D721Med (cell line): ENCODE measurements at places on chromosomes 6 and 20.

GRCh38 chr20:33828326-33828844, 17.2 kb downstream of the CHMP4B start:
- no peak for DNase-seq

DNA sequence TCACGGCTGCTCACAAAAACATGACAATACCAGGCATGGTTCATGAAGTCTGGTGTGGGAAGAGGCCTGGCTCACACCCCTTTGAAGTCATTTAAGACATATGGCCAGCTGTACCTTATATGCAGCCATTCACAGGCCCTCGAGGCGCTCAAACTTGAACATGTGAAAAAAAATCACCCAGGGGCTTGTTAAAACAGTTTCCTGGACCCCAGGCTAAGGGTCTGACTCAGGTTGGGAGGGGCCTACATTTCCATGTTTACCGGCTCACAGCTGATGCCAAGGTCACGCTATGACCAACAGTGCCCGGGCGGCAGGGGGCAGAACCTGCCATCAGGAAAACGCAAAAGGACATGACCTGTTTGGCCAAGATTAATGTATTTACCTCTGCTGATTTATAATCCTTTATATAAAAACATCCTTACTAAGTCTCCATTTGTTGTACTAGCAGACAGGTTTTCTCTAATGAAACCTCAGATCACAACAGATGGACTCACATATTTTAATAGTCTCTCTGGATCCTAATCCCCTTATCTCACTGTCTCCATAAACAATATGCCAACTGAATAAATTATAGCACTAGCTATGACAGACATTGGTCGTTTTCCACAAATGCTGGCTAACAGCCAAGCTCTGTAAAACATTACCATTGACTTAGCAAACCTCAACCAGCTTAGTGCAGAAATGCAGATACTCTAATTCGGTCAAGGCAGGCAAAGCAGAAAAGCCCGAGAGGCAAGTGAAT, 19.9 kb downstream of the EZR start:
- peak; percentile 37 for DNase-seq

- DNase-seq, result no peak
Measured at GRCh38 chr20:20034486-20034885, 17.3 kb downstream of the NAA20 start.

- DNase-seq, result no peak
Measured at GRCh38 chr6:10411971-10412460, 2.9 kb downstream of the TFAP2A start.

DNA sequence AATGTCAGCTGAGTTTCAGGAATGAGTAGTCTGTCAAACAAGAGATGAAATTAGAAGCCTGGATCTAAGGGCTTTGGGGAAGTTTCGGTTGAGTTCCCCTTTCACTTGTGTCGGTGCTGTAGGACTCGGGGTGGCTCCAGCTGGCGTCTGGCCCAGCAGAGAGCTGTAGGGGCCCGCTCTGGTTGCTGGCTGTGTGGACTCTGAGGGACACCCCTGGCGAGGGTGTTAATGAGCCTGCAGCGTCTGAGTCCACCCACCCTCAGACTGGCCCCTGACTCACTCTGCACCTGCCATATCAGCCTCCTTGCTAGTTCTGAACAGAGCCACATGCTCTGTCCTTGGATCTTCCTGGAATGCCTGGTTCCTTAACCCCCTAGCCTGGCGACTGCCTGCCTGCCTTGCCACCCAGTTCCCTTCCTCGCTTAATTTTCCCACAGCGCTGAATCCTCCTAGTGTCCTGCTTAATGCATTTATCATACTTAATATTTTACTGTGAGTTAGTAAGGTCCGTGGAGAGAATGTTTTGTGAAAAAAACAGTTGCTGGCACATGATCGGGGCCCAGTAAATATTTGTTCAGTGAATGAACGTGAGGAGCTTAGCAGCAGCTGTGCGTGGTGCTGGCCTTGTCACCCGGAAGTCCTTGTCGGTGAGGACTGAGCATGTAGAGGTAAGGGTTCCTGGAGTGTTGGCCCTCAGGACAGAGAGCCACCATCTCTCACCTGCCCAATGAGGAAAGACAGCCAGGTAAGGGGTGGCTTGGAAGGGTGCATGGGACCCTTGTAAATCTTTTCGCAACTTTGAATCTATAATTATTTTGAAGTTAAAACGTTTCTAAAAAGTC, 1.6 kb downstream of the DNAJC5 start:
- no peak for DNase-seq

DNA sequence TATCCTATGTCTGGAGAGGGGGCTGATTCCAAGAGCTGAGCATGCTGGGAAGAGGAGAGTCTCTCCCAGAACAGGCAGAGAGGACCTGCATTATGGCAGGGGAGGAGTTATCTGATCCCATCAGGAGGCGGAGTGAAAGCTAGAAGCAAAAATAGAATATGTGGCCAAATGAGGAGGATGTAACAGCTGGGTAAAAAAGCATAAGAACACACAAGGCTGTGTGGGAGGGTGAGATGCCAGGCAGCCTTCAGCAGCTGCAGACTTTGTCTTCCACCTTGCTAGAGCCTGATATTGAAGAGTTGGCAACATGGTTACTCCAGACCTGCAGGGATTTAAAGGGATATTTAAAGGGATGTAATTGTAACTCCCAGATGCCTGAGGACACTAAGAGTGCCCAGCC, 167.1 kb downstream of the PTPRT start:
- no peak for DNase-seq

- no peak for DNase-seq
Measured at GRCh38 chr6:21666853-21667681, 73.5 kb downstream of the SOX4 start.
